ENCODE measurements at places on chromosomes 11 and 22.

- no peak for DNase-seq
These were observed 101.9 kb downstream of the MRTFA start for GRCh38 chr22:40534379-40535188.

DNA sequence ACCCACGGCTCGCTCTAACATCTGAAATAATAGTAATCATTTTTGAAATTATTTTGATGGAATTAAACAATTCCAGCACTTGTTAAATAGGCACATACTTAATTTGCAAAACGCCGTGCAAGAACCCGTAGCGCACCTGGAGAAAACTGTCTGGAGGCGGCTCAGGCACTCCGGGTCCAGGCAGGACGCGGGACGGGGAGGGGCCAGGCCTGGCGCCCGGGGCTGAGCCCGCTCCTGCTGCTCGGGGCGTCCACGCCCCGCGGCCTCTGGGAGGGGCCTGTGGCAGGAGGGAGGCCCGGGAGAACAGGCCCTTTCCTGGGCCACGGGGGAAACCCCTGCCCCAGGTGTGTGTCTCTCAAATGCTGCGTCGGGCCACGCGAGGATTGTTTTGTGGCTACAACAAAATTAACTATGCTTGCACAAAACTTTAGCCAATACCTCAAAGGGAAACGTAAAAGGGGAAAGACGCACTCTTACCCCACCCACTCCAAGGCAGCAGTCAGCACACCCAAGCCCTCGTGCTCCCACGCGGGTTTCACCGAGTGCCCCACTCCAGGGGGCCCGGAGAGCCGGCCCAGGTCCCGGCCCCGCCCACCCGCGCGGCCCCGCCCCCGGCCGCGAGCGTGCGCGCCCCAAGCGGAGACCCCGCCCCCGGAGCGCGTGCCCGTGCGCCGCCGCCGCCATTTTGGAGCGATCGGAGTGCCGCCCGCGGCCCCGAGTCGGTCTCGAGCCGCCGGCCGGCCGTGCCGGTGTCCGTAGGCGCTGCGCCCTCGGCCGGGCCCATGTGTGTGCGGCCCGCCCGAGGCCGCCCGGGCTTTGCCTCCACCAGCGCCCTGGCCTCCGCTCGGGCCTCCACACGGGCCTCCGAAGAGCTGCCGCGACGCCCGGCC is at the start of gene PPP6R2:
TSS of gene PPP6R2 (plus strand) at position 677 of the 890 bp plus-strand sequence. CDS start 50,582 bp downstream, outside the sequence.
- DNase-seq: peak; percentile 89

DNA sequence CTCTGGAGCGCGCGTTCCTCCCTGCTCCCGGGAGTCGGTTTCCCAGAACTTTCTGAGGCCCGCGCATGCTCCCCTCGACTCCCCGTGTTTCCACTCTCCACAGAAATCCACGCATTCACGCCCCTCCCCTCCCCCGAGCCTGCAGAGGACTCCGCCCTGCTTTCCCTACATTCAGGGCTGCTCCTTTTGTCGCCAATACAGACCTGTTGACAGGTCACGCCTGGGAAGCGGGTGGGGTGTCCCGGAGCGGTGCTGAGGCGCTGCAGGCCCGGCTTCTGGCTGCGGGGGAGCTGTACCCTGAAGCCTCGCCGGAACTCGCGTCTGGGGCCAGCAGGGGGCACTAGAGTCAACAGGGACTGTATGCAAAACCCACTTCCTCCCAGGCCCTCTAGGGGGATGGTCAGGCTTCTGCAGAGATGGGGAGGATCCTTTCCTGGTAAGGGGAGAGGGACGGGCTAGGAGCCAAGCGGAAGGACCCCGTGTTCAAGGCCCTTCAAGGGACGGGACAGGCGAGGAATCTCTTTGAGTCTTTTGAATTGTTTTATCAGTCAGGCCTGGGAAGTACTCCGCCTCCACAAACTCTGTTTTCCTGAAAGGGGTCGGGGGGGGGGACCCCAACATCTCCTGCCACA is at the start of gene PRAME:
TSS of gene PRAME (minus strand) at position 294 of the 632 bp plus-strand sequence. CDS start 2,433 bp downstream, outside the sequence.
- DNase-seq: peak; percentile 65

DNA sequence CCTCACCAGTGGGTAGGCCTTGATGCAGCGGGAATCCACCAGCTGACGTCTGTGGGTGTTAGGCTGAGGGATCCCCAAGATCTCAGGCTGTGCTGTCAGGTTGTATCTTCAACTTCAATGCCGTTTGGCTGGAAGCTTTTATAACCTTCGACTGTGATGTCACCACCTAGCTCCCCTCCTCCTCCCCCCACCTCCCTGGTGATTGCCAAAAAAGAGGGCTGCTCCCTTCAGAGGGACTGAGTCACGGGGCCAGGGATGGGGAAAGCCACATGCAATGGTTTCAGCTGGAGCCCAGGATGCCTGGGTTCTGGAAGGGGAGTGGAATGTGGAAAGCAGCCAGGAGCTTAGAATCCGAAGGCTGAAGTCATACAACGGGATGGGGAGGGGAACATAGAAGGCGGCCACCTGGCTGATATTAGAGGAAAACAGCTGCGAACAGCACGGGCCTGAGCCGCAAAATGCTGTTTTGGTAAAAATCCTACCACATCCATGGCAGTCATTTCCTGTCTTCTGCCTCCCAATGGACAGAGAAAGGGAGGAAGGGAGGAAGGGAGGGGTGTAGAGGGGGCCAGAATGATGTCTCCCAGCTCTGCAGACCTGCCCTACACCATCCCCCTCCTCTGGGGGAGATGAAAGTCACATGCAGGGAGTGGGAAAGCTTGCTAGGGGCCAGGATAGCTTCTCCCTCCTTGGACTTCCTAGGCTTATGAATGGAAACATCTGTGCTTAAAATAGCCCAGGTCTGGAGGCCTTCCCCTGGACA is at the start of gene LRRN4CL:
TSS of gene LRRN4CL (minus strand) at position 110 of the 763 bp plus-strand sequence. CDS start 1,022 bp downstream, outside the sequence.
- no peak for DNase-seq

DNA sequence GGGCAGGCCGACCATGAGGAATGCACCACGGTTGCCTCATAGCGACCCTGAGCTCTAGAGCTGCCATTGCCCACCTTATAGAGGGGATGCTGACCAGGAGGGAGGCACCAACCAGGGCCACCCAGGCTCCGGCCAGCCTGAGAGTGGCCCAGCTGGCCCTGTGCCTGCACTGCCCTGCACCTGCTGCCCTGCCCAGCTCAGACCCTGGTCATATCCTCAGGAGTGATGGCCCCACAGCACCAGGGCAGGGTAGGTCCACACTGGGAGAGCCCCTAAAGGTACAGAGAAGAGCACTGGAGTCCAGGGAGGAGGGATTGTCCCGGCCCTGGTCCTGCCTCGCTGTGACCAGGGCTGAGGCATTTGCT is 127.8 kb downstream of the MED15 start:
- no peak for DNase-seq

DNA sequence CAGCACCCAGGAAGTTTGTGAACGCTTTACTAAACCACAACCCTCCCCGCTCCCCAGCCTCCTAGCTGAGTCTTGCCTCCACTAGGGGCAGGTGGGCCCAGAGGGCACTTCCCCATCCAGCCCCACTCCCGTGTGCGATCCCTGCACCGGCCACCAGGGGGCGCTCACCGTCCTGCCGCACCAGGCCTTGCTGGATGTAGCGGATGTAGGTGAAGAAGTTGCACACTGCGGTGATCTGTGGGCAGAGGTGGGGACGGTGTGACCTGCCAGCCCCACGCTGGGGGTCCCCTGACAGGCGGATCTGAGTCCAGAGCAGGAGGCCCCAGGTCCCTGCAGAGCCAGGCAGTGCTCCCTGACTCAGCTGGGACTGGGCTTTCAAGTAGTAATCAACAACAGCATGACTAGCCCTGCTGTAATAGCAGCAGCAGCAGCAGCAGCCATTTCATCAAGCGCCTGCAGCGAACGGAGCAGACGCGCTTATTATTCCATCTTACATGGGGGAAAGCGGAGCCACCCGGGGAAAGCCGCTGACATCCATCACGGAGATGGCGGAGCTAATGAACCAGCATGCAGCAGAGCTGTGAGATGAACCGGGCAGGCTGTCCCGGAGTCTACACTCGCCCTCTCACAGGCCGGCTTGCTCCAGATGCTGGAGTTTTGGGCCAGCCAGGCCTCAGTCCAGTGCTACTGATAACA is 7.9 kb upstream of the FADS3 start:
- peak; percentile 92 for DNase-seq

DNA sequence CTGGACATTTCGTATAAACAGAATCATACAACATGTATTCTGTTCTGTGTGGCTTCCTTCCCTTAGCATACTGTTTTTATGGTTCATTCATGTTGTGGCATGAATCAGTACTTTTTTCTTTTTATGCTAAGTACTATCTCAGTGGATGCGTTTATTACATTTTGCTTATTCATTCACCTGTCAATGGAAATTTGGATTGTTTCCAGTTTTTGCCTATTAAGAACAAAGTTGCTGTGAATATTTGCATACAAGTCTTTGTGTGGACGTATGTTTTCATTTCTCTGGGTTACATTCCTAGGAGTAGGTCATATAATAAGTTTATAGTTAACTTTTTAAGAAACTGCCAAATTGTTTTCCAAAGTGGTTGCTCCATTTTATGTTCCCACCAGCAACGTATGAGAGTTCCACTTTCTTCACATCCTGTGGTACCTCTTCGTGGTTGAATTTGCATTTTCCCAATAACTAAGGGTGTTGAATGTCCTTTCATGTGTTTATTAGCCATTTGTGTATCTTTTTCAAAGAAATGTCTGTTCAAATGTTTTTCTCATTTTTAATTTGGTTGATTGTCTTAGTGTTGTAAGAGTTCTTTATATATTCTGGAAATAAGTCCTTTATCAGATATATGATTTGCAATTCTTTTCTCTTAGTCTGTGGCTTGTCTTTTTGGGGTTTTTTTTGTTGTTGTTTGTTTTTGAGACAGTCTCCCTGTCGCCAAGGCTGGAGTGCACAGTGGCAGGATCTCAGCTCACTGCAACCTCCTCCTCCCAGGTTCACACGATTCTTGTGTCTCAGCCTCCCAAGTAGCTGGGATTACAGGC is 46.0 kb upstream of the MICAL2 start:
- DNase-seq: no peak

- no peak for DNase-seq
These were observed 517.9 kb downstream of the NTM start for GRCh38 chr11:131888230-131888855.

- DNase-seq: no peak
These were observed 370.6 kb downstream of the CADM1 start for GRCh38 chr11:115133475-115134209.

DNA sequence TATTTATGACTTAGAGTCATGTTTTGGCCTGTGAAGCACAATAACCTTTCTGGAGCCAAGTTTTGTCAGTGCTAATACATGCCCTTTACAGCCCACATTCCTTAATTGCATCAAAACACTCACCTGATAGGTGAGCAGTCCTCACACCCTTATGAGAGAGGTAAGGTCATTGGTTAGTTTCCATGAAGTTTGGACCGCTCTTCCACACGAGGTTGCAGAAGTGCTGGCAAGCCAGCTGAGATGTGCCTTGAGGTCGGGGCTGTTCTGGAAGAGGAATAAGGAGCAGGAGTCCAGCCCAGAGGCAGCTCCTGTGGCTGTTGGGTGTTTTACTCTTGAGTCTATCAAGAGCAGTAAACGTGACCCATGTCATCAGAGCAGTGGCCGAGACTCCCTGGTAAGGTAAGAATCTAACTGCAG is 76.3 kb downstream of the CYB5R2 start:
- no peak for DNase-seq

- no peak for DNase-seq
These were observed 8.8 kb downstream of the NXPE4 start for GRCh38 chr11:114586797-114587196.

- no peak for DNase-seq
These were observed 4.1 kb upstream of the SLC37A4 start for GRCh38 chr11:119034813-119035212.

DNA sequence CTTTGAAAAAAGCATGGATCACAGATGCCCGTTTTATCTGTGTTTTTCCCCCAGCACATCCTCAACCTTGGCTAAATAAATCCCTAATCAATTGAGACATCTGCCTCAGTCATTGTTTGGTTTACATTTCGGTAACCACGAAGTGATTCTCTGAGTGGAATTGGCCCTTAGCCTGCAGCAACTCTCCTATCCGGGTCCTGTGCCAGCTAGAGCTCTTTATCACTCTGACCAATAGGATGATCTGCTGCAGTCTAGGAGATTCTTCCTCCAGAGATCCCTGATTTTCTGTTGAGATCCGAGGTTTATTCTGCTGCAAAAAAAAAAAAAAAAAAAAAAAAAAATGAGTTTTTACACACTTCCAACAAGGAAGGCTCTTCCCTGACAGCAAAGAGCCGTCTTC is 137.3 kb downstream of the KCNA4 start:
- no peak for DNase-seq

- no peak for DNase-seq
These were observed 31.2 kb downstream of the KCNJ1 start for GRCh38 chr11:128835741-128836430.

DNA sequence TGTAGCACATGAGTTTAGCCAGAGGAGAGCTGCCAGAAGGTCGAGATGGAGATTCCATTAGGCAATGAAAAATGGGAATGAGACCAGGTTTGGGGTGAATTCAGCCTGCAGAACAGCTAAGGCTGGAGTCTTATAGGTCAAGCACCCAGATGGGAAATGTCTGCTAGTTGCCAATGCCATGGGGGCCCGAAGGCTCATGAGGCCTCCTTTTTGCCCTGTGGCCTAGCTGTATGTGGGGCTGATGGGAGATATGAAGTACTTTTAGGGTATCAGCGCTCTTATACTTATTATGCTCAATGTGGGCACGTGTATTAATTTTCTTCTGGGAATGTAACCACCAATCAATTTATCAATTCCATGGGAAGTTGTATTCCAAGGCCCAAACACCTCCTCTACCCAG is 8.7 kb downstream of the PPFIBP2 start:
- no peak for DNase-seq

DNA sequence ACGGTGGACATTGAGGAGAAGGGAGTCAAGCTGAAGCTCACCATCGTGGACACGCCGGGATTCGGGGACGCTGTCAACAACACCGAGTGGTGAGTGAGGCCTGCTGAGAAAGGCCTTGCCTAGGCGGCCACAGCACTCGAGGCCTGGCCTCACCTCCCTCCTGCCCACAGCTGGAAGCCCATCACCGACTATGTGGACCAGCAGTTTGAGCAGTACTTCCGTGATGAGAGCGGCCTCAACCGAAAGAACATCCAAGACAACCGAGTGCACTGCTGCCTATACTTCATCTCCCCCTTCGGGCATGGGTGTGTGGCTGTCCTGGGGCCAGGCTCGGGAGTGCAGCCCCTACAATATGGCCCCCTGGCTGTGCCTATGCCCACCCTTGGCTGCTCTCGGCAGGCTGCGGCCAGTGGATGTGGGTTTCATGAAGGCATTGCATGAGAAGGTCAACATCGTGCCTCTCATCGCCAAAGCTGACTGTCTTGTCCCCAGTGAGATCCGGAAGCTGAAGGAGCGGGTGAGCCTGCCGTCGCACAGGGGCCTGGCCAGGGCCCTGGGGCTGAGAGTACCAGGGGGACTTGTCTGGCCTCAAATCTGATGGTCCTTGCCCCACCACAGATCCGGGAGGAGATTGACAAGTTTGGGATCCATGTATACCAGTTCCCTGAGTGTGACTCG is 3.0 kb upstream of the GP1BB start:
- DNase-seq: no peak

DNA sequence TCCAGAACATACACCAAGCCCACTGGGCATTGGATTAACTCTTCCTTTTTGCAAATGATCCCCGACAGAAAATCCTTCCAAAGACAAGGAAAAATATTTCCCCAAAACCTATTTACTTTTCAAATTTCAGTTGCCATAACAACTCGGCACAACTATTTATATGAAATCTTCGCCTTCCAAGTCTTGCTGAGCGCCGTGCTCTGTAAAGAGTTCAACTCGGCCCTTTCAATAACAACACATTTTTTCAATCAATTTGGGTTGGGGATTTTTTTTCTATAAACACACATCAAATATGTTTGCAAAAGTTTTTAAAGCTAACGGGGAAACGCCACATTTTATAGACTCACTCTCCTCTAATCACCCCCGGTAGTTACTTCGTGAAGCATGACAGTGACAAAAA is 333.8 kb downstream of the MN1 start:
- no peak for DNase-seq

- DNase-seq: peak; percentile 35
These were observed 5.9 kb downstream of the RHOG start for GRCh38 chr11:3834664-3835461.
